ENCODE measurements at places on chromosomes 16 and 17.

DNA sequence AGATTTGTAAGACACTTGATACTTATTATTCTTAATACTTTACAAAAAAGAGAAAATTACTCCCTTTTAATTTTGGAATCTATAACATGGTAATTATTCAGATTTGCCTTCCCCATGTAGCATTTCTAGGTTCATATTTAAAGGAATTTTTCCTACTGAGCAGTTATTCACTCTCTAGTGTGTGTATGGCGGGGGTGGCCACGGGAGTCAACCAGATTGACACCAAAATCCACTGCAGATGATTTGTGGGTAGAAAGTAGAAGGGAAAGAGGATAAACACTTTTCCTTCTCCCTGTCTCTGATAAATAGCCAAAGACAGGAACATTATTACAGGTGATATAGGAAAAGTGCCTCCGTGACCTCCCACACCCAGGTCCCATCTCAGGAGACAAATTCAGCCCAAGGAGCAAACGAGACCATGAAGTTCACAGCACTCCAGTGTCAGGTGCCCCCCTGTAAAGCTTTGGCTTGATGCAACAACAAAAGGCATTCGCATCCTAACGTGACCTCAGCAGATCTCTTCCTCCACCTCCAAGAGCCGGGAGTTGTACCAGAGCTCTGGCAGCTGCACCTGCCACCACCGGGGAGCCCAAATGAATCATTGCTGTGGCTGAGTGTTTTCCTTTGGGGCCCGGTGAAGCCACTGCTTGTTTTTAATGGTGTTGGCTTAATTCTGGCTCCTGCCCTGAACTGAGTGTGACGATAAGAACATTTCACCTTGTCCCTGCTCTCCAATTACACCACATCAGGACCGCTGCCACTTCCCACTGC lies 92.7 kb upstream of the NOL11 start:
- no peak for DNase-seq

DNA sequence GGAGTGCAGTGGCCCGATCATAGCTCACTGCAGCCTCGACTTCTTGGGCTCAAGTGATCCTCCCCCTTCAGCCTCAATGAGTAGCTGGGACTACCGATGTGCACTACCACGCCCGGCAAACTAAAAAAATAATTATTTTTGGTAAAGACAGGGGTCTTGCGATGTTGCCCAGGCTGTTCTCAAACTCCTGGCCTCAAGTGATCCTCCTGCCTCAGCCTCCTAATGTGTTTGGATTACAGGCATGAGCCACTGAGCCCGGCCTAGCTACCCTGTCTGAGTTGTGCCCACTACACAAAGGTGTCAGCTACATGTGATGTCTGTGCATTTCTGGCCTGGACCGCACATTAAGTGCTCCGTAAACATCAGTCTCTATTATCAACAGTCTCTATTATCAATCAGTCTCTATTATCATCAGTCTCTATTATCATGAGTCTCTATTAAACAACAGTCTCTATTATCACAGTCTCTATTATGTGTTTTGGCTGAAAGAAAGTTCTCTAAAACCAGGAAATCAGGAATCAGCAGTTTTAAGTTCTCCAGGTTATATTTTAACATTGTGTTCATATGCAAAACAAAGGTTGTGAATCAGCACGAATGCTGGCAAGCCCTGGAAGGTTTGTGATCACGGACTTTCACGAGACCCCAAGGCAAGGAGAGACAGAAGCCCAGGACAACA lies 721 bp upstream of the WWOX start:
- DNase-seq = no peak

DNA sequence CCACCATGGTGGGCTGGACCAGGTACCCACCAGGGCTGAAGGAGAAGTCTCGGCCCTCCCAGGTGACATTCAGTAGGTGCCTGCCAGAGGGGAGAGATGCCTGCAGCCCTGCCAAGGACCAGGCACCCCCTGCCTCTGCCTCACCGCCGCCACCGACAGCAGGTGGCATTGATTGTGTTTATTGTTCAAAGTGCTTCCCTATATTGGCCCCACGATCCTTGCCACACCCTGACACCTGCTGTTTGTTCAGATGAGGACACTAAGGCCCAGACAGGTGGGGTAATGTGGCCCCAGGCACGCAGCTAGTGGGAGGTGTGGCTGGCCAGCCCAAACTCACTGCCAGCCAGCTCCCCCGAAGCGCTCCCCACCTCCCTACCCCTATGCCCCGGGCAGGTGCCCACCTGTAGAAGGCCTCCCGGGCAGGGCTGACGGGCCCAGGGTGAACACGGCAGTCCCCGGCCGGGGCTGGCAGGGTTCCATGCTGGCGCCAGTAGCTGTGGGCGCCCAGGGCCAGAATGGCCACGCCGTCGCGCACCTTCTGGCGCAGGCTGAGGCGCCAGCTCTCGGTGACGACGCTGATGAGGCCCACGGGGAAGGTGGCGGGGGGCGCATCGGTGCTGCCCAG lies 8.0 kb downstream of the GRIN2C start:
- no peak for DNase-seq

- DNase-seq = no peak
Measured at GRCh38 chr16:10870137-10870776, 6.7 kb upstream of the CIITA start.

- DNase-seq = no peak
Measured at GRCh38 chr17:57379895-57380434, 123.6 kb downstream of the MSI2 start.

- DNase-seq = no peak
Measured at GRCh38 chr16:79623062-79623461, 22.5 kb upstream of the MAF start.

All from pulmonary artery endothelial cell (primary cell).